Activated T-cell treated with anti-CD3 and anti-CD28 coated beads for 24 hours (primary cell): ENCODE measurements at places on chromosomes 6 and 20.

GRCh38 chr20:54774426-54774825, 299.0 kb downstream of the DOK5 start:
- no peak for DNase-seq

DNA sequence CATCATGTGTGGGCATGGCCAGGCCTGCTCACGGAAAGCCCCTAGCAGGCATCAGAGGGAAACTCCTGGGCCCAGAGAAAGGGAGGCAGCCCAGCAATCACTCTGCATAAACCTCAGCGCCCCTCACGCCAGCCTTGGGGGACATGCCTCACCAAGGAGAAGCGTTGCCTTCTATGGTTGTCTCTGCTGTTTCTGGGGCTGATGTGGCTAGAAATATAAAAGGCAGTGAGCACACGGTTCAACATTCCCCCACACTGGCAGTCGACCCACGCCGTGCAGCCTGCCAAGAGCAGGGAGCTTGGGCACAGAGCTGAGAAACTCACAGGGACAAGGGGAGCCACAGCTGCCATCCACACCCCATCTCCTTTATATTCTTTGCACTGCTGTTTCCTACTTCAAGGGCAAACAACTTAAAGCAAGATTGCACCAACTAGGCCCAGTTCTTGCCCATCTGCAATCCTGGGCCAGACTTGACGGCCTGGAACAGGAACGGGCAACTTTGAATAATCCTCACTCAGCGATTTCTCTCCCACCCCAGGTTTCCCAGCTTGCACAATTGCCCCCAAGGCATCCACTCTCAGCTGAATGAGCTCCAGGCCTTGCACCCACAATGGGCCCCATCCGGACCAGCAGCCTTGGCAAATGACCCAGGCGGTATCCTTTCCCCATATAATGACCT, 35.5 kb upstream of the FOXC1 start:
- DNase-seq = no peak

DNA sequence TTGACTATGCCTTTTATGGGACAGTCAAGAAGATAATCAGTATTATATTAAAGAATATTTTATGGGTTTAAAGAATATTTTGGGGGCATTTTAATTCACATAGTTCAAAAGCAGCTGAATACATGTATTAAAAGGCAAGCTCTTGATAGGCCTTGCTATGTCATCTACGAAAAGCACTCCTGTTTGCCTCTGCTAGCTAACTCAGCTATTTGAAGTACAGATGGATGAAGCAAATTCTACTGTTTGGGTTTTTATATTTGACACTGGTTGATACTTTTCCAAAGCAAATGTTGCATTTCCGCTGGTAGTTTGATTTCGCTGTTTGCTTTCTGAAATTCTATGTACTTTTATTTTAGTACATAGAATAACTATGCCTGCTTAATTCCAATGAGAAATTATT, 47.0 kb downstream of the SLC22A3 start:
- DNase-seq = no peak

DNA sequence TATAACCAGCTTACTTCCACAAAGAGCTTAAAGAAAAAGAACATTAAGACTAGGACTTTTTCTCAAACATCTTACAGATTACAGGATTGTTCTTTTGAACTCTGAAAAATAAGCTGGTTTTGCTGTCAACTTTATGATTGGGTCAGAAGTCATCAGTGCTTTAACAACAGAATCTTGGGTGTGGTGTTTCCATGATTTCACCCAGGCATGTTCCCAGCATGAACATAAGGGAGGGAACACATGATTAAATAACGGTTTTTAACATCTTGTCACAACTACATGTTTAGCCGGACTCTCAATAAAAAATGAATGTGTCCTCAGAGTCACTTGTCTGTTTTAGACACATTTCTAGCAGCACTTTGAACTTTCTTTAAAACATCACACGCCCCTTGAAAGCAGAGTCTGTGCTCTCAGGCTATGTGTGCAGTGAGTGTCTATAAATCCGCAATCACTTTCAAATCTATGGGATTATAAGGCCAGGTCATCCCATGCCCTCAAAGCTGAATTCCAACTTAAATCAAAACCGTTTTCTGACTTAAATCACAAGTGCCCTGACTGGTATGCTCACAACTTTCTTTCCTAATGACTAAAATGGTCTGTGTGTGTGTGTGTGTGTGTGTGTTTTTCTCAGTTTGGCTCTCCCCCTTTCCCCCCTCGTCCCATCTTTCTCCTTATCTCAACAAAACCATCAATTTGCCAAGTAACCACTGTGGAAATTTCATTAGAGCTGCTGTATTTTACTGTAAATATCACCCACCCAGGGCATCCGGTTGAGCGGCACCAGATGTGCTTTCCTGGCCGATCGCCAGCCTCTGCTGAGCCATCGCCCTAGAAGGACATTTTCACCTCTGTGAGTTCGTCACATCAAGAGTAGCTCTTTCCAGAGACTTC, 216.8 kb upstream of the DTNBP1 start:
- peak; percentile 42 for DNase-seq
